COR-L47 (cell line): ENCODE measurements at places on chromosomes 13 and 19.
A peak's percentile ranks its signal among the peaks of the same experiment; 100 is the strongest.

GRCh38 chr19:9958379-9958821 is 22.1 kb upstream of the OLFM2 start:
- DNase-seq: no peak

GRCh38 chr13:52112591-52112990 is 16.3 kb downstream of the NEK5 start:
- no peak for DNase-seq

GRCh38 chr19:16403151-16403977 is 68.4 kb downstream of the EPS15L1 start:
- DNase-seq: no peak

DNA sequence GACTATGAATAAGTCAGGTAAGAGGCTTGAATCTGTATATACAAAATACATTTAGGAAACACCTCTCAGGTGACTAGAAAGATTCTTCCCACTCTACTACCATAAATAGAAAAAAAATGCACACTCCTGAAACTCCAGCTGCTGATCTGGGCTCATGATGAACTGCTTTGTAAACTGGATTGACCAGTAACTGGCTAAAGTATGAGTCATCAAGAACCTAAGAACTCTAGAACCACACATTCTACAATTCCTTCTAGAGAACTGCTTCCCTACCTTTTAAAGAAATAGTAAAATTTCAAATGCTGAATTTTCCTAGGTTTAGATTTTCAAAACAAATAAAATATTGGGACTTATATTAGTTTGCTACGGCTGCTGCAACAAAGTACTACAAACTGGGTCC is 55.2 kb downstream of the ELF1 start:
- no peak for DNase-seq

DNA sequence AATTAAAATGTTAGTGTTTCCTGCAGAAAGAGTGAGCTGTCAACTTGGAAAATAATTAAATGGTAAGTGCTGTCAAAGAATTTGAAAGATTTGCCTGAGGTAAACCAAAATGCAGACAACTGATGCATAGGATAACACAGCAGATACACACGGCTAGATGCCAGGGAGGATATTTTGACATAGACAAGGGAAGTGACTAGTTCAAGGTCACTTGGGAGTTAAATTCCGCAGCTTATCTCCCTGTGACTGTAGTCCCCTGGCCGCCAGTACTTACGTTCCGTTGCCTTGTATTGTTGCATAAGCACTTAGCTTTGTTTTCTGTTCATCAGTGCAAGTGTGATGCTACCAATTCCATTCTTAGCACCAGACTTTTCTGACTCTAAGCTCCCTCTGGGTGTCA is 247.3 kb upstream of the MAB21L1 start:
- DNase-seq: no peak

GRCh38 chr13:114112826-114113322 is 19.5 kb downstream of the RASA3 start:
- DNase-seq: no peak

GRCh38 chr19:56367829-56368711 is 25.3 kb downstream of the ZNF582 start:
- DNase-seq: peak; percentile 94

GRCh38 chr19:4449639-4450028 is 8.0 kb downstream of the UBXN6 start:
- DNase-seq: no peak

DNA sequence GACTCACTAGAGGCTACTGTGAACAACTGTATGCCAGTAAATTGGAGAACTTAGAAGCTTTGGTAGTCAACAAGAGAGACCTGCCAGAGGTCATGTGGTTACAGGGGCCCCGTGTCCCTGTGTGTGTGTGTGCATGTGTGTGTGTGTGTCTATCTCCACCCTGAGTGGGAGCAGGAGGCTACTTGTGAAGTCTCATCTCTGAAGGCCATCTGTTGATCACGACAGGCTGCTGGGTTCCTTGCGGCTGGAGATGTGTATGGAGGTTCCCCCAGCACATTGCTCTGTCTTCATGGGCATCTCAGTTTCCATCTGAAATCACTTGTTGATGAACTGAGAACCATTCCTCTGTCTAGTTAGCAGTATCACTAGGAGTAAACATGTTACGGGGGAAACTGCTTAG is 58.2 kb upstream of the TEX29 start:
- DNase-seq: no peak

- DNase-seq: no peak
Observed at GRCh38 chr19:40286971-40287421, 1.9 kb upstream of the AKT2 start.

- DNase-seq: no peak
Observed at GRCh38 chr19:15180451-15181390, 20.1 kb downstream of the NOTCH3 start.

- no peak for DNase-seq
Observed at GRCh38 chr19:15576526-15577156, 38.4 kb upstream of the CYP4F8 start.

DNA sequence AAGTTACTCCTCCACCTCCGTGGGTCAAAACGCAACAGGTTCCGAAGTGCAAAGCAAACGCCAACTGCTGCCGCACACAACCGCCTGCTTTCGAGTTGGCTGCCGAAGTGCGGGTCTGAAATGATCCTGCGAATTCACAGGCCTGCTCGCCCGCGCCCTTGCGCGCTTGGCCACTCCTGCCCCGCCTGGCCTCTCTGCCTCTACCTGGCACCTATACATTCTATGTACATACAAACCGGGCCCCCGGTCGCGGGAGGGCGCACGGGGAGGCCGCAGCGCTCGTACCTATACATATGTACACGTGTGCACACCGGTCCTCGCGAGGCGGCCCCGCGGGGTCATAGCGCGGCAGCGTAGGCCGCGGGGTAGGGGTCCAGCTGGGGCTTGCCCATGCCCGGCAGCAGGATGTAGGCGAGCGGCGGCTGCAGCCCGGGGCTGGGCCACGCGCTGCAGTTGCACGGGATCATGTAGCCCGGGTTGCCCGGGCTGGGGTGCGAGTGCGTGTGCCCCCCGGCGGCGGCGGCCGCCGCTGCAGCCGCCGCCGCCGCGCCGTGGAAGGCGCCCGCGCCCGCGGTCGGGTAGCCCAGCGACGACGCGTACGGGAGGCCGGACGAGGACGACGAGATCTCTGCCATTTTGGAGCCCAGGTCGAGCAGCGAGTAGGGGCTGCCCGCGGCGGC is 1.3 kb downstream of the SOX21 start:
- peak; percentile 41 for DNase-seq

GRCh38 chr13:60211548-60211947 is 47.8 kb upstream of the DIAPH3 start:
- no peak for DNase-seq

GRCh38 chr13:21733475-21734263 is 62.8 kb downstream of the FGF9 start:
- no peak for DNase-seq

- DNase-seq: no peak
Observed at GRCh38 chr19:12969292-12969988, at the start of gene DAND5. Gene DAND5, plus strand, starts transcription at chr19:12969576. Its CDS starts 85 bp downstream, at chr19:12969661.

DNA sequence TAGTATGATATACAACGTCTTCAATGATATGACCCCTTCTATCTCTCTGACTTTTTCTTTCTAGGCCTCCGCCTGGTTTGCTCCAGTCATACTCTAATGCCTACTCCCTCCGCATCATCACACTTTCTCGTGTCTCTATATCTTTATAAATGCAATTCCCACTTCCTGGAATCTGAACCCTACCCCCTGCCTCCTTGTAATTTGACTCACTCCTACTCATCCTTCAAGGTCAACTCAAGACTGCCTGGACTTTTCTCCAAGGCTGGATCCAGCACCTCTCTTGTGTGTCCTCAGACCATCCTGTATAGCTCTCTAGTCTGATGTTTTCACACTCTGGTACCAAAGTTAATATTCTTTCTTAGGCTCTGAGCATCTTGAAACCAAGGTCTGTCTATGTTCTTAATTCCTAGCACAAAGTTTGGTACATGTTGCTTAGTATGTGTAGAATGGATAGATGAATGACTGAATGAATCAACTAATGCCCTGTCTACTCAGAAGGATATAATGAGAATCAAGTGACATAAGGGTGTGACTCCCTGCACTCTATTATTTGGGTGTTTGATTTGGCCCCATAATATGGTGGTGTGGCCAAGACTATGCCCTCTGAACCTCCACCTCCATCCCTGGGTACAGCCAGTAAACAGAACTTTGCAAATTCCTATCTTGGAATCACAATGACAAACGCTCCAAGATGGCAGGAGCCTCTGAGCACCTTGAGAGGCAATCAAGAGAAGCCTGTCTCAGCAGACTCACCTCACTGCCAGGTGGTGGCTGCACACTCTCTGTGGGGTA is 74.3 kb upstream of the SERP2 start:
- DNase-seq: no peak

DNA sequence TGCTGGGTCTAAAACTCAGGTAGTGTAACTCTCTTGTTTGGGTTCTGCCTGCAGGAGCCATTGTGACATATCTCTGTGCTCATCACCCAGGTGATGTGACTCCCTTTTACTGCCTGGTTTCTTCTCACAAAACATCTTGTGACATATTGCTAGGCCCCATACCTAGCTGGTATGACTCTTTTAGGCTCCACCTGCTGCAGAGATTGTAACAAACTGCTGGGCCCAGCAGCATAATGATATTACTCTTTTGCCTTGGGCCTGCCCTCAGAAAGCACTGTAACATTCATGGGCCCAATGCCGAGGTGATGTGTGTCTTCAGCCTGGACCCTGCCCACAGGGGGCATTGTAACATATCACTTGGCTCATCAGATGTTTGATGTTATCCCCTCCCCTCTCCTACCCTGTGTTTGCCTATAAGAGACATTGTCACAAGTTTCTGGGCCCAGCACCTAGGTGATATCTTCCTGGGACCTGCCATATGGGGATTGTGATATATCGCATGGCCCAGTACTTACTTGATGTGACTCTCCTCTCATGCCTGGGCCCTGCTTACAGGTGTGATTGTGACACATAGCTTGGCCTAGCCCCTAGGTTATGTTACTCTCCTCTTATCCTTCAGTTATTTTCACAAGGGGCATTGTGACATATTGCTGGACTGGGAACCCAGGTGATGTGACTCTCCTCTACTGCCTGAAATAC is 18.0 kb upstream of the ZNF681 start:
- DNase-seq: no peak
